COLO829 (cell line): ENCODE measurements at places on chromosomes 2 and 18.

- DNase-seq: no peak
These were observed 954.3 kb upstream of the ACVR2A start for GRCh38 chr2:146890491-146890890.

- DNase-seq: no peak
These were observed 21.4 kb downstream of the POLE4 start for GRCh38 chr2:74979844-74980243.

- no peak for DNase-seq
These were observed 22.1 kb upstream of the TNS1 start for GRCh38 chr2:218024871-218025270.

DNA sequence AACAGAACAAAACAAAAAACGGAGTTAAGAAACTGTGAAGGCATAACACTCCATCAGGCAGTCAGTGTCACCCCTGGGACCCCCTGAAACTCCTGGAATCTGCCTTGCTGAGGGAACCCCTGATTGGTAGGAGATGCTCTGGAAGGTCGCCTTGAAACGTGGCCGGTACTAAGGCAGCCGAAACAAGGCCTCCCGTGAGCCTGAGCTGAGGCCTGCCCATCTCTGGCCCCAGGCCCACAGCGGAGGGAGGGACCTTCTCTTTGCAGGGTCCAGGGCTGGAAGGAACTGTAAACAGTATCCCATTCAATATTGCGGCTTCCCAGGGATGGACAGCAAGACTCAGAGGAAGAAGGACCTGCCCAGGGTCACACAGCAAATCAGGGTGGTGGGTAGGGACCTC, 155.7 kb downstream of the INHBB start:
- no peak for DNase-seq

DNA sequence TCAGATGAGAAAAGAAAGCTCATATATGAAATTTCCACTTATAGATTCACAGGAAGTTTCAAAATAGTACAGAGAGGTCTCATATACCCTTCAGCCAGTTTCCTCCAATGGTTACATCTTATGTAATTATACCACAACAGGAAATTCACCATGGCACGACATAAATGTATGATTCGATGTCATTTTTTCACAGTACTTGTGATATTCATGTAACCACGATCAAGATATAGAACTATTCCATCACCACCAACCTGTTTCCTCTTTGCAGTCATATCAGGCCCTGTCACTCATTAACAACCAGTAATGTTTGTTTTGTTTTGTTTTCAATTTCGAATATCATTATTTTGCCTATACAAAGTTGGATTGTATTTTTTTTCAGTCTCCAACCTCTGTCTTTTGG, 314.3 kb upstream of the POU3F3 start:
- no peak for DNase-seq

DNA sequence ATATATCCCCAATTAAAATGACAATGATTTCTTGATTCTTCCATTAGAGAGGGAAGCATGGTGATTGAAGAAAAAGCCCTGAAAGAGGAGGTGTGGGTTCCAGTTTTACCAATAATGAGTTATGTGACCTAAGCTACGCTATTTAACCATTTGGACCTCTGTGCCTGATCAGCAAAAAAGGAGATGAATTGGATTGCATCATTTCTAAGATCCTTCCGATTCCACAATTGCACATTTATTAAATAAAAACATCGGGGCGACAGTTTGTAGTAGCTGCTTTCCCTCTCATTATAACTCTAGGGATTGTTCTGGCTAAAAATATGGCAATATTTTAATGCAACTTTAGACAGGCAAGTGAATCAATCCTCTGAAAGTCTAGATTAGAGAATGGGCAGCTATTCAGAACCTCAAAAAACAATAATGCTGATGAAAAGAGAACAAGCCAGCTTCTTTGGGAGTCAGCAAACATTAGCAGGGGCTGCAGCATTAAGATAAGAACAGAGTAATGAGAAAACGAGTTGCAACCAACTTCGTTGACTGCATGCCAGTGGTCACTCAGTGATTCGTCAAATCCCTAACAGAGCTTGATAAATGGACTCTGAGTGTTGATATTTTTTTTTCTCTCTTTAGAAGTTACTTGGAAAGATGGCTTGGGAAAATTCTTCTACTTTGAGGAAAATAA, 301.2 kb downstream of the AGPS start:
- no peak for DNase-seq

DNA sequence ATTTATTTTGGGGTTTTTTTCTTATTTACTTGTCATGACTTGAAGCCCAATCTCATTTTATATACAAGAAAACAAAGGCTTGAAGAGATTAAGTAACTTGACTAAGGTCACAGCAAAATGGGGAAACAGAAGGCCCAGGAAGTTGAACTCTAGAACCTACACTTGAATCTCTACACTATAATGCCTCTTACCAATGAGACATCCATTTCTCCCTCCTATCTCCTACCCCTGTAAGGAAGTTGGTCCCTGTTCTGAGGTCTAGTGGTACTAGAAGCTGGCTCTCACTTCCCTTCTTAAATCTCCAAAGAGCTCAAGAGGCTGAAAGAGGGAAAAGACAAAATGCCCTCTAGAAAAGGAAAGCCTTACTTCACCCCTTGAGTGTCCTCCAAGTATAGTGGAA, 25.5 kb upstream of the IHH start:
- no peak for DNase-seq

GRCh38 chr2:143679617-143680016, 550.4 kb downstream of the ARHGAP15 start:
- DNase-seq: no peak

GRCh38 chr18:3449512-3450011, 410 bp upstream of the TGIF1 start:
- DNase-seq: peak; percentile 56

DNA sequence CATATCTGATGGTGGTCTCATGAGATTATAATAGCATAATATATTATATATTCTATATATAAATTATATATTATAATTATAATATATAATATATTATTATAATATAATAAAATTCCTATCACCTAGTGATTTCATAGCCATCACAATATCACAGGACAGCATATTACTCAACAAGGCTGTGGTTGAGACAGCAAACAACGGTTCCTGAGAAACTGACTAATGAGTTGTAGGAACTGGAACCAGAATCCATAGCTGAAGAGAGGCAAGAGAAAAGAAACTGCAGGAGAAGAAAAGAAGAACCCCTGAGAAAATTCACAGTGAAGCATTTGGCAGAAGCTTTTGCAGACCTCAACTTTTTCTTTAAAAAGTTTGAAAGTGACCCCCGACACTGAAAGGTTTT, 84.0 kb downstream of the BCL2L11 start:
- no peak for DNase-seq

GRCh38 chr18:28855989-28856388, 679.1 kb upstream of the CDH2 start:
- DNase-seq: no peak

DNA sequence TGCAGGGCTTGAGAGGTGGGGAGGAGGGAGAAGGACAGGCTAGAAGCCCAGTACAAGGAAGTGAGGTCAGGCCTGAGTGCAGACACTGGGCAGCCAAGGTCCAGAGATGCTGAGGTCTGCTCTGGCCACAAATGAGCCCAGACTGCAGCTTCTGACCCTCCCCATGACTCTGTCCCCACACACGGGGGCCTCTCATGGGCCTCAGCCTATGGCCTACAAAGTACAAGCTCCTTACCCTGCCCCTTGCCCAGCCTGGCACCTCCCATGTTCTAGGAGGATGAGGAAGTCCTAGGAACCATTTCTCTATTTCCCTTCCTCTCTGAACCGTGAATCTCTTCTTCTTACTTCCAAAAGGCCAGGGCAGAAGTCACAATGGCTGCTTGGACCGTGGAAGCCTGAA, 193.8 kb downstream of the ANKRD30B start:
- DNase-seq: no peak

GRCh38 chr18:50282521-50283335, 1.4 kb upstream of the MBD1 start:
- DNase-seq: no peak

DNA sequence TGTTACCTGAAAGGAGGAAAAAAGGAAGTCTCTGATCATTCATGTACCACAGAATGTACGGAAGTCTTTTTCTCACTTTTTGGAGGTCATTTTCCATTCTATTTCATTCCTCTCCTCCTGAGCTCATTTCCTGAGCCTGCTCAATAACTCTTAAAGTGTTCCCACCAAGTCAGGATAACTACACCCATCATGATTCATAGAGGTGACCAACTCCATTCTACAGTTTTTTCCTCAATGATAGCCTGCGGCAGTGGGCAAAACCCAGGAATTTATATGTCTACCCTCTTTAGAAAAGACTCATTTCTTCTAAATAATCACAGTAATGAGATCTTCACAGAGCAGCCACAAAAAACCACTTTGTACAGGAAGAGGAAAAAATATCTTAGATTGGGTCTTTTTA, 372.5 kb downstream of the RBM43 start:
- no peak for DNase-seq

- no peak for DNase-seq
These were observed 88.3 kb upstream of the SNTG2 start for GRCh38 chr2:862355-862687.

- DNase-seq: no peak
These were observed 340.7 kb downstream of the TGIF1 start for GRCh38 chr18:3790703-3791102.
